ENCODE measurements at places on chromosomes 1 and 21.

DNA sequence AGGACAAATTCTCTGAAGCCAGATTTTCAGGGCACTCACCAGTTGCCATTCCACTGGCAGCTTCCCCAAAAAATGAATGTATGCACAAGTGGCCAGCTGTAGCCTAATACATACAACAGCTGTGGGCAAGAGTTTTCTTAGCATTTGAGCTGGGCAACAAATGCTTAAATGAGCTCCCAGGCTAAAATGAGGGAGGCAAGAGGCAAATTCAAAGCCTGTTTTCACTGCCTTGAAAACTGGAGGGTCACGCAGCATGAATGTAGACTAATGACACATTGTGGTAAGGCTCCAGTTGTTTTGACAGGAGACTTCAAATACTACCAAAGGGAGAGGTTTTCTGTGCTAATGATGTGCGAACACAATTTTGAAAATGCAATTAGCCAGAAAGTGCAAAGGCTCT lies 88.2 kb downstream of the TIAM1 start:
- no peak for DNase-seq

GRCh38 chr1:207840380-207840779 lies 70.5 kb downstream of the CD34 start:
- no peak for DNase-seq

DNA sequence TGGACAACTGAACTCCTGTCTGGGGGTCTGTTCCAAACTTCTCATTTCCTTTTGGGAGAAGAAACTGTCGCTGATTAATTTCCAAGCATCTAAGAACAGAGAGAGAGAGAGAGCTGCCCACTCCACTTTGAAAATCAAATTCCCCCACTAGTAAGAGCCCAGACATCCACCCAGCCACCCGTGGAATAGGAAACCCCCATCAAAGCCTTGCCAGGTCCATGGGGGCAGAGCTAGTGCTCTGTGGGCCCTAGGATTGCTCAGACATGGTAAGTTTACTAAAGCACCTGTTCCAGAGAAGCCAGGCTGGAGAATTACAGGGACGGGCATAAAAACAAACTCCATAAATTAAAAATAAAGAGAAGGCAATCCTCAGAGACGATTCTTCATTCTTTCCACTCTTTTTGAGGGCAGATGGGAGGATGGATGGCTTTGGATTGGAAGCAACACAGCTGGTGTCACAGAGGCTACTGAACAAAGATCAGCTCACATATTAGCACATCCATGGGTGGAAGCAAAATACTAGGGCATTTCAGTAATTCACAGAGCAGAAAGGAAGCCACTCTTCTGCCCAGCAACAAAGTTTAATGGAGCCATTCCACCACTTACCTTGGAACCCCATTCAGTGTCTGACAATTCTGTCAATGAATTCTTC lies 103.9 kb downstream of the COLGALT2 start:
- no peak for DNase-seq

DNA sequence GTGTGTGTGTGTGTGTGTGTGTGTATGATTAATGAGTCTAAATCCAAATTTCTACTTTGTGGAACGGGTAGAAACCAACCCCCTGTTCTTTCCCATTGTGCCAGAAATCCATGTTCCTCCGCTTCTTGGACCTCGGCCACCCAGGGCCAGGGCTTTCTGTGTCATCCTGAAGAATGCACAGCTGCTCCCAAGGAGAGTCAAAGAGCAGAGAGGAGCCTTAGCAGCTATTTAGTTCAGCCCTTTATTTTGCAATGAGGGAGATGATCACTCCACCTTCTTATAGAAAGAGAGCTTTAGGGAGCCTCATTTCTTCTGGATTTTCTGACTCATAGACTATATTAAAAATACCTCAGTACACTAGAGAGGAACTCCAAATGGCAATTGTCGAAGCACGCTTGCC lies 489.3 kb upstream of the VAMP3 start:
- no peak for DNase-seq

DNA sequence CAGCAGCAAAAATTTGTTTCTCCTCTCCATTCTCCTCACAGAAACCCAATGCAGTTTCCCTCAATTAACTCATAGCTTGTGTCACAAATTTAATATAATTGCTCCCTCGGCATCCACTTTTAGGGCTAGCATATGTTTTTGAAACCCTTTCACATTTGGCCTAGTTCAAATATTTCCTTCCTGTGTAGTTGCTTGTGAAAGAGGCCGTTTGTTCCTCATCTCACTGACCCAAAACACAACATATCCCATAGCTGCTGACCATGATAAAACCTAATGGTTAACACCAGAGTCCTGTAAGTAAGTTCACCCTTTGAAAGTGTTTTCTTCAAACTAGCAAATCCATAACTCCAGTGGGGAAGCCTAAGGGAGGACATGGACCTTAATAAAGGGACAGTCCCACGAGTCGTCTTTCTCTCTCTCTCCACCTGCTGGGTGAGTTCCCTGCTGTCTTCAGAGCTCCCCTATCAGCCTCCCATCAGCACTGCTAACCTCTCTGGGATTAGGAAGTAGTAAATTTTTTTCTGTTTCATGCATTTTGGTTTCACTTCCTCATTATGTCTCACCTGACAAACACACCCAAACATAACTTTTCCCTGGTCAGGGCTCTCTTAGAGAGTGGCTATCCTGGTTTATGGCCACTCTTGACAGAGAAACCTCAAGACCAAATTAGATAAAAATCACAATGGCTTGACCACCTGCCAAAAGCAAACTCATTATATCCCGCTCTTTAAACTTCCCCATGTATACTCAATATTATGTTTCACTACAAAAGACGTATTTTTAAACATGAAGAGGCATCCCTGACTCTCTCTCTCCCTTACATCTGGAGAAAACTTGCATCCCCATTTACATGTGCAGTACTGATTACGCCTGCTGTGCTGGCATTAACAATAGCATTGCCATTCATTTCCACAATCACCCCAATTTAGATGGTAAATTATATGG lies 177.7 kb upstream of the HP1BP3 start:
- DNase-seq: no peak

DNA sequence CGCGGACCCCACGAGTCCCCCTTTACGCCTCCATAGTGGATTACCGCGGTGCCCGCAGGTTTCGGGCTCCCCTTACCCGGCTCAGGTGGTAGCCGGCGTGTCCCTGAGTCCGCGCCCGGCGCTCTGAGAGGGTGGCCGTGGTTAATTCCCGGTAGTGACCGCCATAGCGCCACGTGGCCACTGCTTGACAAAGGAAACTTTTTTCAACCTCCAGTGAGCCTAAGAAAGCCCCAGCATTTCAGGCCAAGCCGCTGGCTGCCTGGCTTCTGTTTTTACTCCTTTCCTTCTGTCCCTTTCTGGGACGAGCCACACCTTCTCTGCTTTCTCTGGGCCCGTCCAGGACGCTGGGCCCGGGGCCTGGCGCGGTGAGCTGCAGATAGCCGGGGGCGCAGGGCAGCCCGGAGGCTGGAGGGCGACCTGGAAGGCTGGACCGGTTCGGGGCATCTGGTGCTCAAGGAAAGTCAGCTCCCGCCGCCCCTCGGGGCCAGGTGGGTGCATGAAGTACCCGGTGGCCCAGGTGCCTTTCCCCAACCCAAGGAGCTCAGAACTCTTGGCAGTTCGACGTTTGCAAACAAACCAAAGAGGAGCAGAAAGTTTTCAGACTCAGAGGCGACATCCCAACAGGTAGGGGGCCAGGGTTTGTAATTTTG lies 540 bp upstream of the C1orf198 start:
- DNase-seq: no peak

DNA sequence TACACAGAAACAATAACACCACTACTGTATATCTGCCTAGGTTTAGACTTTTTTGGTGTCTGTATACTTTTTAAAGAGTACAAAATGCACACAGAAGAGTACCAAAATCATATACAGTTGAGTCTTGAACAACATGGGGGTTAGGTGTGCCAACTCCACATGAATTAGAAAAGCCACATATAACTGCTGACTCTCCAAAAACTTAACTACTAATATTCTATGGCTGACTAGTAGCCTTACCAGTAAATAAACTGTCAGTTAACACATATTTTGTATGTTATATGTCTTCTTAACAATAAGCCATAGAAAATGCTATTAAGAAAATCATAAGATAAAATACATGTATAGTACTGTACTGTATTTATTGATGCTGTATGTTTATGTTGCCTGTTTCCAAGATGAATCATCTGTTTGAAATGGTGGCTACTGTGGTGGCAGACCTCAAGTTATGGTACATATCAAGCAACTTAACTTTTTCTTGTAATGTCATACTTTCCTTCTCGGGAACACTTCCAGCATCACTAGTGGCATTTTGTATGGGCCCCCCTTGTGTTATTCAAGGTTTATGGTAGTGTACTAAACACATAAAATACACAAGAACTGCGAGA lies 71.2 kb downstream of the LHX4 start:
- no peak for DNase-seq

GRCh38 chr1:7220007-7220406 lies 434.8 kb downstream of the CAMTA1 start:
- no peak for DNase-seq

GRCh38 chr1:36440646-36441045 lies 9.6 kb downstream of the OSCP1 start:
- no peak for DNase-seq

Measured in activated CD4-positive, CD25-positive, alpha-beta regulatory T cell treated with anti-CD3 and anti-CD28 coated beads, Interleukin-2, amount 50 U/mL, for 16 hours (primary cell).